ENCODE measurements at places on chromosomes 5 and 9. TPM values are rescaled to one million over a fixed set of nuclear protein-coding genes. Genes with fewer than 3 reads are reported as not detected.

Gene MYORG
- total RNA-seq: 7.2 TPM

Gene DNAJB5
- total RNA-seq: 13.7 TPM

Gene BHMT
- not detected for total RNA-seq

Gene TRPM3
- total RNA-seq: not detected

Gene SREK1
- total RNA-seq: 34.6 TPM

Gene PURA
- 4.9 TPM for total RNA-seq

Gene HSD17B3
- not detected for total RNA-seq

Gene GABBR2
- 0.28 TPM for total RNA-seq

Gene BTNL8
- total RNA-seq: not detected

Gene FANCG
- 47.5 TPM for total RNA-seq

Gene FOXD4L6
- total RNA-seq: not detected

Gene C9orf43
- 0.57 TPM for total RNA-seq

Gene DNM1
- total RNA-seq: 106 TPM

Gene EIF4E1B
- not detected for total RNA-seq

Gene PCDHGA9
- 0.05 TPM for total RNA-seq

Gene C1QTNF3
- not detected for total RNA-seq

Gene PLAC8L1
- total RNA-seq: 0.38 TPM

Gene PCDHB13
- total RNA-seq: 0.06 TPM

Gene IFNA21
- total RNA-seq: not detected

Gene ZFP2
- total RNA-seq: 0.06 TPM

Gene ADGRD2
- not detected for total RNA-seq

Gene ANKRD20A1
- total RNA-seq: 1.5 TPM
